ENCODE measurements at places on chromosomes 2 and 18.

DNA sequence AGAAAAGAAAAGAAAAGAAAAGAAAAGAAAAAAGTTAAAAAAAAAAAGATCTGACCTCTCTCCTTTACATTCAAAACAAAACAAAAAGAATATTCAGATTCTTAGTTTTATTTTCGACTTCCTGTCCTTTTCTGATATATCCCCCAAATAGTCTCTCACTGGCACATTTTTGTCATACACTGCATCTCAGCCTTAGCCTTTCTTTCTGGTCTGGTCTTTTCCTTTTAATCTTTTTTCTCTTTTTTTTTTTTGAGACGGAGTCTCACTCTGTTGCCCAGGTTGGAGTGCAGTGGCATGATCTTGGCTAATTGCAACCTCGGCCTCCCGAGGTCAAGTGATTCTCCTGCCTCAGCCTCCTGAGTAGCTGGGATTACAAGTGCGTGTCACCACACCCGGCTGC is 1.6 kb upstream of the RIOK3 start:
- DNase-seq: peak; percentile 70

GRCh38 chr2:150618245-150618895 is 130.9 kb upstream of the RND3 start:
- DNase-seq: no peak

- no peak for DNase-seq
Observed at GRCh38 chr2:118835746-118836410, 11.6 kb downstream of the EN1 start.

DNA sequence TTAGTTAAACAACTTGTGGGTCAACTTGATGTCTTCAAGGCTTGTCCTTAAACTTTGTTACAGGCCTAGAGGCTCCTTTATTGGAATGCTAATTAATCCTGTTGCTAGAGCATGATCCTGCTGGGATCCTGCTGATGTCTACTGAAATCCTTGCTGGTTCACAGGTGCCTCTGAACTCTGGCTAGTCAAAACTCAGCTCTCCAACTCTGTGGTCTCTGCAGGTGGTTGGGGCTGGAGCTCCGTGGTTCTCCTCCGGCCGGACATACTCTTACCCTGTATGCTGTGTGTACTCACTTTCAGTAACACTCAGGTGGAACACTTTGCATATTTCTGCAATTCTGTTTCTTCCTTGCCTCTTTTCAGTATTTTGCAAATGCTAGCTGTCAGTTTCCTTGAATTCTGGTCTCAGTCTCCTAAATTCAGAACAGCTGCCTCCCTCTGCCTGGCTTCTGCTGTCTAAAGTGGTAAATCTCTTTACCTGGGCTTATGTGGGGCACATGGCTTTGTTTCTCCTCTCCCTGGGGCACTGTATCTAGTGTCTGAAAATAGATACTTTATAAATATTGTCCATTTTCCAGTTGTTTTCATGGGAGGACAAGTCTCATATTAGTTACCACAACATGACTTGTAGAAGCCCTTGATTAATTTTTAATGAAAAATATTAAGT is 113.0 kb downstream of the ATP9B start:
- no peak for DNase-seq

DNA sequence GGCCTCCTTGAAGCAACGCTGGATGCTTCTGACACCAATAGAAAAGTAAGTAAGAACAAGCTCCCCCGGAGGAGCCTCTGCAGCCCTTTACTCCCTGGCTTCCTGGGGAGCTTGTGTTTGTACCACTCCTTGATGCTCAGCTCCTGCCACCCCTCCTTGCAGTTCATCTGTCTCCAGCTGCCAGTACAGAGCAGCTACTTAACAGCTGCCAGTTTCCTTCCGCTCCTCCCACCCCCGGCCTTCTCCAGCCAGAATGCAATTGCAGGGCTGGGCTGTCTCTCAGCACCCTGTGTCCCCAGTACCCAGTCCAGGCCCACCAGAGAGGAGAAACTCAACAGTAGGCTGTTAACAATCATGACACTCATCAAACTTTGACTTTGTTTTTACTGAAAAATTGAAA is 109.4 kb downstream of the AOX1 start:
- no peak for DNase-seq

- no peak for DNase-seq
Observed at GRCh38 chr2:239599299-239599698, 198.5 kb upstream of the HDAC4 start.

DNA sequence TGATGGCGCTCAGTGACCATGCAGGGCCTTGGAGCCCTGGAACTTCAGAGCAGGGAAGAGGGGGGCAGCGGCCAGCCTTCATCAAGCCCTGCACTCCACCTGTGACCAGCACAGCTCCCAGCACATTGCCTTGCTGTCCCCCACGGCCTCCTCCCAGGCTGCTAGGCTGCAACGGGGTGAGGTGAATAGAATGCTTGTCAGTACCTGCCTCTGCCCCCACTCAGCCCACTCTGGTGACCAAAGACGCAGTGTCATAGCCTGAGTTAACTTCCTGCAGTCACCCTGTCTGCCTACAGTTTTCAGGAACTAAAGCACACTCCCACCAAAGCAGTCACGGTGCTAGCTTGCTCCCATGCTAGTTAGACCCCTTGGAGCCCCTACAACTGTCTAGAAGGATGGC is 72.1 kb downstream of the STPG4 start:
- DNase-seq: no peak

DNA sequence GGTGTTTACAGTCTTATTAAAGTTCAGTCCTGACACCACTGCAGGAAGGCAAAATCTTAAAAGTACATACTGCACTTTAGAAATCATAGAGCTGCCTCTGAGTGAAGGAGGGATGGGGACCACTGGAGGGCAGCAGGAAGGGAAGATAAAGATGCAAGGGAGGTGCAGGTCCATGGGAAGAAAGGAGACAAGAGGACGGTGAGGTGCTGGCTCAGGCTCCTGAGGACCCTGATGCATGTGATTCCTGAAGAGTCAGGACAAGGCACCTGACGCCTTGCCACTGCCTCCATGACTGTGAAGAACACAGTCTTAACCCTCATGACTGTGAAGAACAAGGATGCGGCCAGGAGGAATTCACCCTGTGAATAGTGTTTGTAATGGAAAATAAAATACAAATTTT is 116.2 kb upstream of the NPAS2 start:
- DNase-seq: no peak

DNA sequence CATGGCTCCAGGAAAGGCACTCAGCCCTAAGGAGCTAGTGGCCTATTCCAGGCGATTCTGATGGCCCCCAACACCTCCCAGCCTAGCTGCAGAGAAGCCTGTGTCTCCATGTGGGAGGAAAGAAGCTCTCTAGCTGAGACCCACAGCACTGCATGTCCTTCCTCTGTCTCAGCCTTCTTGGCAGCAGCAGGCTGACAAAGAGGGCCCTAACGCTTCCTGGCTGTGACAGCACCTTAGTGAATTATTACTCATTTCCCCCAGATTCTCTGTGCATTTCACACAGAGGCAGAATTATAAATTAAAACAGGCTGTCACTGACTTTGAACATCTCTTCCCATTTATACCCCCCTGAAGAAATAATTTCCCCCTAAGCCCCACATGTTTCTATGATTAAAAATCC is 206.8 kb downstream of the CLIP4 start:
- no peak for DNase-seq

GRCh38 chr18:22846088-22846683 is 86.9 kb upstream of the RBBP8 start:
- DNase-seq: no peak

GRCh38 chr2:172307800-172308199 is 119.6 kb upstream of the ITGA6 start:
- no peak for DNase-seq

GRCh38 chr2:136703214-136703613 is 62.1 kb upstream of the THSD7B start:
- DNase-seq: no peak

DNA sequence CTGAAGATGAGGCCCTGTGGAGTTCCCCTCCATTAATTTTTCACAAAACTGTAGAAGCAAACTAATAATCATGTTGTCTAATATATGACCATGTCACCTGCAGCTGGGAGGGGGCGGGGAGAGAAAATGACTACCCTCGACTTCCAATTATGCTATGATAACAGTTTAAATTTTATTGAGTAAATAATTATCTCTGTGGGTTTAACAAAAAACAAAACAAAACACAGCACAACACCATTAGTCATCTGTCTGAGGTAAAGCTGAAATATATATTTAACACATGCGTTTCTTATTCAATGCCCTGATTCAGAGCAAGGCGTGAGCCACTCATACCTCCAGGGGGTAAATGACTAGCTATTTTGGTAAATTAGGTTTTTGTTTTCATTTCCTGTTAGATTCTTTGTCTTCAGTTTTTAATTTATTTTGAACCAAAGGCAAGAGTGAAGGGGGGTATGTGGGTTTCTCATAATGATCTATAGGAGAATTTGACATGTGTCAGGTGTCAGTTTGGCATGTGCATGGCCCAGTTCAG is 77.4 kb upstream of the ZCCHC2 start:
- DNase-seq: no peak

GRCh38 chr2:126906781-126907180 is 8.1 kb downstream of the TEX51 start:
- no peak for DNase-seq

- DNase-seq: no peak
Observed at GRCh38 chr2:143440411-143441012, 311.3 kb downstream of the ARHGAP15 start.

DNA sequence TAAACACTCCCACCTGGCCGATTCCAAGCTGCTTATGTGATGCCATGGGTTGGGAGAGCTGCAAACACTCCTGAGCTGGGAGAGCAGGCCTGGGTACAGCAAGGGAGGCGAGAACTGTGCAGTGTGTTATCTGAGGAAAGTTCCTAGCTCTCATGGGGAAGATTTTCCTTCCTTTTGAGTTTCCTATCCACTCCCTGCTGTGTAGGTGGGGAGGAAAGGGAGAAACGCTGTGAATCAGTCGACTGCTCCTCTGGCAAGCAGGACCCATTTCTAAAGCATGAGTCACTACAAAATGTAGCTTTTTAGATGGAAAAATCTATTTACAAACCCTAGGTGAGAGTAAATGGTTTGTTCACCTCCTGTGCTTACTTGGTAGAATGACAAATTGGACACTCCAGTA is 80.4 kb downstream of the SH3RF3 start:
- no peak for DNase-seq

DNA sequence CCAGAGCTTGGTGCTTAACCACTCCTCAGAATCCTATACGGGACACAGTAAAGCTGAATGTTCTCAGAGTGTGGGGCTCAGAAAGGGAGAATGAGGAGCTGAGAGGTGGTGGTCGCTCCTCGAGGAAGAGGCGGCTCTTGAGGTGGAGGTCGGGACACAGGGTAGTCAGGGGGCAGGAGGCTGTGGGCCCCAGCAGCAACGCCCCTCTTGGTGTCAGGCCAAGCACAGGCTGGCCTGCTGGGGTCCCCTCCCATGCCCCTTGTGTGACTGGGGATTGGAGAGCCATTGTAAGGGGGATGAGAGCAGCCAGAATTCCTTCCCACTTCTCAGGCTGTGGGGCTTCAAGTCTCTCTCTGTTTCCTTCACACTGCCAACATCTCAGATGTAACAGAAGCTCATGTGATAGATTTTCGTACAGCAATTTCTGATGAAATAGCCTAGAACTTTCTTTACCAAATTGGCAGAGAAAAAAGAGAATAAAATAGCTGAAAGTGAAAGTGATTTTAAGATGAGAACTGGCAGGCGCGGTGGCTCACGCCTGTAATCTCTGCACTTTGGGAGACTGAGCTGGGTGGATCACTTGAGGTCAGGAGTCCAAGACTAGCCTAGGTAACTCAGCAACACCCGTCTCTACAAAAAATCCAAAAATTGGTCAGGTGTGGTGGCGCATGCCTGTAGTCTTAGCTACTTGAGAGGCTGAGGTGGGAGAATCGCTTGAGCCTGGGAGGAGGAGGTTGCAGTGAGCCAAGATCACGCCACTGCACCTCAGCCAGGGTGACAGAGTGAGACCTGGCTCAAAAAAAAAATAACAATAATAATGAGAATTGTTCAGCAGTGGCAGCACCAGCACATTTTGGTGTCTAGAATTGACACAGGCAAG is 61.1 kb upstream of the RPL31 start:
- no peak for DNase-seq

GRCh38 chr18:60232541-60232940 is 140.0 kb downstream of the MC4R start:
- DNase-seq: no peak

DNA sequence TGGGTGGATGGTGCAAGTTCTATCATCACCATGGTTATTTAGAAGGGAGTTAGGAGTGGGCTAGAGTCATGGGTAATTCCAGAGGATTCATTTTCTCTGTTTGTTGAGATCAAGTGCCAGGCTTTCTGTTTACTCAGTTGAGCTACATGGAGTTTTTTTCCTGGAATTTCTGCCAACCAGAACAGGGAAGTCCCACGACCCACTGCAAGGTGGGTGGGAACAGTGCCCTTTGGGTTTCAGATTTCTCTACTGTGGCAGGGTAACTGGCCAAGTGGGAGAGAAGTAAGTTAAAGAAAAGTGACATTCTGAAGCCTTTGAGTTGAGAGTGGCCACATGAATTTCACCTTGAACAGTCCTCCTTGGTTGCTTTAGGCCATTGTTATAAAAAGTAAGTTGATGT is 138.9 kb downstream of the SLC39A10 start:
- no peak for DNase-seq

DNA sequence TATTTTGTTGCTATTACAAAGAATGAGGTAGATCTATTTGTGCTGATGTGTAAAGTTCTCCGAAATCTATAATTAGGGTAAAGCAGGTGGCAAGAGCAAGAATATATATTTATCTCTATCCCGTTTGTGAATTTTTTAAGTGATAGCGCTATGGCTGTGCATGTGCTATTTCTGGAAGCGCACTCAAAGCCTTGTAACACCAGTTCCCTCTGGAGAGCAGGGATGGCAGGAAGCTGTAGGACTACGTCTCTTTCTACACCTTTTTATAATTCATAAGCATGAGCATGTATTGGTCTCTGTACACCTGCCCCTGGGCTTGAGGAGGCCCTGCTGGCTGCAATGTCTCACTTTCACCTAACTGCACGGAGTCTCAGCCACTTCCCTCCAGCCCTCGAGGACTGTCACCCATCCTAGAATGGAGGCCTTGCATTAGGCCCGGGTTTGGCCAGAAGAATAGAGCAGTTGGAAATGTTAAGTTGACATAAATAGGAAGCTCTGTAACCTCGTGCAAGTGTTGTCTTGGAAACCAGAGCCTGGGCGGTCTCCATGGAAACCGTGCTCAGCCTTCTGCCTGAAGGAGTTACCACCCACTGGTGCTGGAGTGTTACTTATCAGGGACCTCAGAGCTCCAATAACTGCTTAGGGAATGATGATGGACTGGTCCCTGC is 20.9 kb downstream of the ITM2C start:
- DNase-seq: peak; percentile 64

GRCh38 chr2:117686699-117687098 is 127.8 kb upstream of the DDX18 start:
- DNase-seq: peak; percentile 52

- no peak for DNase-seq
Observed at GRCh38 chr2:222410534-222410933, 13.8 kb upstream of the SGPP2 start.

DNA sequence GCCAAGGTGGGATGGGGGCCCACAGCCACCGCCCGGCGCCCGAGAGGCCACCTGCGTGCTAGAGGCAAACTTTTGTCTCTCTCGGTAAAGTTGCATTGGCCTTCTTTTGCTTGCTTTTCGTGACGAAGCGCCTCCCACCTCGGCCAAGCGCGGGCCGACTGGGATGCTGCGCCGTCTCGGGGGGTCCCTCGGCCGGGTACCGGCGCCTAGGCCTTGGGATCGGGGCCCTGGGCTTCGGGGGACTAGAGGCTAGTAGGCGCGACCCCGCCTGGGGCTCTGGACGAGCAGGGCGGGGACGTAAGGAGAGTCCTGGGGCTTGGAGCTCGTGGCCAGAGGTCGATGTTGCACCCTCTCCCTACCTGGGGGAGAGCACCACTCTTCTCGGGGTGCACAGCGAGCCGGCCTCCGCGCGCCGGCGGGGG is 545 bp downstream of the GLI2 start:
- DNase-seq: no peak

All from GM13977 (cell line).